H54 (cell line): ENCODE measurements at places on chromosomes 13 and 19.
A peak's percentile ranks its signal among the peaks of the same experiment; 100 is the strongest.

DNA sequence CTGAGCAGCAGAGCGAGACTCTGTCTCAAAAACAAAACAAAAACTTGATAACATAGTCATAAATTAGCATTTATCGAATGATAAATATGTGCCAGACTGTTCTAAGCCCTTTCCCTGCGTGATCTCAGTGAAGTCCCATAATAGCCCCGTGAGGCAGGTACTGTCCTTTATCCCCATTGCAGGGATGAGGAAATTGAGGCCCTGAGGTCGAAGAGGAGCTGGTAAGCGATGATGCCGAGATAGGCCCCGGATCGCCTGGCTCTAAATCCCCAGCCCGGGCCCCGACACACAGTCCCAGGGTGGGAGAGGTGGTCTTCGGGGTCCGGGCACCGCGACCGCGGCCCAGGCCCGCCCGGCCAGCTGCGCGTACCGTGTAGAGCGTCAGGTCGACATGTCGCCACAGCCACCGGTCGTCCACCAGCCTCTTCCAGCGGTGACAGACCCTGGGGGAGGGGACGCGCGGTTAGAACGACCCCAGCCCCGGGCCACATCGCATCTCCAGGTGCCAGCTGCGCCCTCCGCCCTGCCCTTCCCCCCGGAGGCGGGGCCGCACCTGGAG is 625 bp downstream of the FBXL12 start:
- no peak for DNase-seq

DNA sequence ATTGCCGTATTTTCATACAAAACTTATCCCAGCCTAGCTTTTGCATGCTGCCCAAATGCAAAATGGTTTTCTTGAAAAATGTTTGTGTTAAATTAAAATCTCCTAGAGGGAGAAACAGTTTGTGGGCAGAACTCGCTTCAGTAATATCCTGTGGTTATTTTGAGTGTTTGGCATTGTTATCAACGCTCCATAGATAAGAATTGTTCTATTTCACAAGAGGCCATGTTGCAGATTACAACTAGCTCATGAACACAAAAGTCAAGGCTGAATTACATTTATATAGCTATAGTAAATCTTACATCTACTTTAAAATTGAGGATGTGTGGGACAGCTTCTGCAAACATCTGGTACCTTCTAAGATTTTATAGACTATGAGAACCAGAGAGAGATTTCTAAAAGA is 447.9 kb downstream of the DCT start:
- DNase-seq = no peak

DNA sequence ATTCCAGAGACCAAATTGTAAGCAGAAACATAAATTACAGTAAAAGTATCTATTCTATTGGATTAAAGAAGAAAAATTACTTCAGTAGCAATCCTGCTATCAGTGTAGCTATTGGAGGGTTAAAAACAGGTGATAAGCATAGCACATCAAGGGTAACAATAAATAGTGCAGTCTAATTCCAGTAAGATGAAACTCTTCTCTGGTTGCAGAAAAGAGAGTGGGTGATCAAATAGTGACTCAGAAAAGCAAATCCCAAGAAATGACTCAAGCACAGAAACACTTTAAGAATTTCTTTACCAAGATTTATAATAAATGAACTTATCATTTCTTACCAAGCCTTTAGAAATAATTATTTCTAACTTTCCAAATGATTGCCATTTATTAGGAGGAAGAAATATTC is 135.7 kb downstream of the LMO7 start:
- DNase-seq = no peak

DNA sequence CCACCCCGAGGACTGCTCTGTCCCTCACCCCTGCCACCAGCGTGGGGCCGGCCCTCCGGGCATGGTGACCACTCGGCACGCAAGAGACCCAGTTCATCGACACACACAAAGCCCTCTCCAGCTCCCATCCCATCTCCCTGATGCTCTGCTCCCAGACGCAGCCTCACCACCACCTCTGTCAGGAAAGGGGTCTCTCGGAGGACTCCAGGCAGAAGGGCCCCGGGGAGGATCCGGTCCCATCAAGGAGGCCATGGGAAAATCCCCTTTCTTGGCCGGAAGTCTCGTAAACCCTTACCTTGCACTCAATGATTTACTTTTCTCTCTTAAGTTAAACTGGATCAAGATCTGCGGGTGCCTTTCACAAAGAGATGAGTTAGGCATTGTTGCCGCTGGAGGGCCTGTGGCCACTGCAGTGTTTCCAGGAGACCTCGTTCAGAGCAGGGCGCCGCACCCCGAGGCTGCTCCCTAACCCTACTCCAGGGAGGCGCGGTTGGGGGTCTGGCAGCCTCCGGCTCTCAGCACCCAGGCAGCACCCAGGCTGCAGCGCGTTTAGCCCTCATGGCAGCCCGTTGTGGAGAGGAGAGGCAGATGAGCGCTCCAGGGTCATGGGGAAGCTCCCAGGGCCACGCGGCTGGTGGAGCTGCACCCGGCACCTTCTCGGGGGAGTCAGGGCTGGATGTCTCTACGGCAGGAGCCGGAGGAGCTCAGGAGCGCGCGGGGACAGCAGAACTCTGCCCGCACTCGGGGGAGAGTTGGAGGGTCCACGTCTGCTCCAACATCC is 31.0 kb downstream of the C2CD4C start:
- DNase-seq = peak; percentile 40

DNA sequence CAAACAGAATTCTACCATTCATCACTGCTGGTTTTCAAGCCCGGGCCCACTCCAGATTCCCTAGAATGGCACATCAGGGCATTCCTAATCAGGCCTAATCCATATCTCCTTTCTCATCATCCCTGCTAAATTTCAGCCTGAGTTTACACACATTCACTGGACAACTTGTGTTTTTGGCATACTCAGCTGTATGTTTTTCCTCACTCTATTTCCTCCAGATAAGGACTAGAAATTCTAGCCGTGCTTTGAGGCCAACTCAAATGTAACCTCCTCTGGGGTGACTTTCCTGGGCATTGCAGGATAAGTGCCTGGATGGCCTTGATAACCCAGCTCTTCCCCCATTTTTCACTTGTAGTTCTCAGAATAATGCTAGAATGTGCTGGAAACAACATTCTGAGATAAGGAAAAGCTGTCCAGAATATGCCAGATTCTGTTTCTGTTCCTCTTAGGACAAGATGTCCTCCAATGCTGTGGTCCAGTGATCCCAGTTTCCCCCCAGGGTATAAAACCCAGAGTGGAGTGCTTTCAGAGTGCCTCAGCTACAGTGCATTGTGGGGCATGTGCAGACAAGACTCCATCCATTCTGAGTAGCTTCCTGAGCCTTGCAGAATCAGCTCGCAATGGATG is 66.9 kb upstream of the CLDN10 start:
- no peak for DNase-seq

DNA sequence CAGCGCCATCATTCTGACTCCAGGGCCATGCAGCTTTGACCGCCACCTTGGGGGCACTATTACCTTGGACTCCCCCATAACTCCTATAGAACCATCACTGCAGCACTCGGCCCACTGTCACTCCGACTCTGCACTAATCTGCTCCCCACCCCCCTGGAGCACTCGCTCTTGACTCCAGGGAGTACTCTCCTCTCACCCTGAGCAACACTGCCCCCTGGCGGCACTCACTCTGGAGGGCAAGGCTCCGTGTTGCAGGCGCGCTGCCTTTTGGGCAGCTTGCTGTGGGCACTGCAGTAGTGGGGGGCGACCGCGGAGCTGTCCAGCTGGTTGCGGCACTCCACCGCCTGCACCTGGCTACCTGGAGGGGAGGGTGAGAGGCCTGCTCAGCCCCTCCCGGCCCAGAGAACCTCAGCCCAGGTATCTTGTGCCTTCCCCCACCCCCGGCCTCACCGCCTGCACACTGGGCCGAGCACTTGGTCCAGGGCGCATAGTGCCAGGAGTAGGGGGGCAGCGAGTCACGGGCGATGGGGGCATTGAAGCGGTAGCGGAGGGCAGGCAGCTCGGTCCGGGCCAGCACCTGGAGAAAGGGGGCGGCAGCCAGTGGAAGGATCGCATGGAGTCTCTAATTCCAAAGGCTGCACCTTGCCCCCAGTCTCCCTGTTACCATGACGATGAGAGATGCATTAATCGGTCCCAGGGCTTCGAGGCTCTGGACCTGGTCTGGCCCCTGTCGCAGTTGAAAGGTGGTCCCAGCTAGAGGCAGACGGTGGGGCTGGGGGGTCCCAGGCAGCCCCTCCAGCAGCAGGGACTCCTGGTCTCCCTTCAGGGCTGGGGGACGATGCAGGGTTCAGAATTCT is 8.9 kb upstream of the MYO1F start:
- peak; percentile 58 for DNase-seq

- DNase-seq = no peak
Observed at GRCh38 chr13:39904959-39905358, 249.5 kb downstream of the COG6 start.

DNA sequence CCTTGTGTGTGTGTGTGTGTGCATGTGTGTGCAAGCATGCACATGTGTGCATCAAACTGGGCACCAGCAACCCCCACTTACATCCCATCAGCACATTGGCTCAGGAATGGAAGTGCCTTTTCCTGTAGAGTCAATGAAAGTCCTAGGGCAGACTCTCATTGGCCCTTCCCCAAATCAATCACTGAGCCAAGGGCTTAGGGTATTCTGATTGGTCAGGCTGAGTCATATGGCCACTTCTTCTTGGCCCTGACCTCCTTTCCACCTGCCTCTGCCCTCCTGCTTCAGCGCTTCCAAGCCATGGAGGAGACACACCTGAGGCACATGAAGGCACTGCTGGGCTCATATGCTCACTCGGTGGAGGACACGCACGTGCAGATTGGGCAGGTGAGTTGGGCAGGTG is 20.9 kb downstream of the FCHO1 start:
- no peak for DNase-seq

DNA sequence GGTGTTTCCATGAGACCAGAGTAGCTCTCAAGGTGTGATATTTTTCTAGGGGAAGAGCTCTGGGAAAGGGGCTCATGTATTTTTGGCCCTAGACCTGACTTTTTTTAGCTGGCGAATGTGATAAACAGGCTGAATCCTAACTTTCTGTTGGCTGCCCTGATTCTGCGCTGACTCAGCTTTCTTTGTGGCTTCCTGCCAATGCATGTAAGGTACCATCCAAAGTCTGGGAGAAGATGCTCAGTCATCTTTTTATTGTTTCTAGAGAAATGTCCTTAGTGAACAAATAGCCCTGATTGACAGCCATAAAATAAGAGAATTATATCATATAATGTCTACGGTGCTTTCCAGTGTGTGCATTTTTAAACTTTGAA is 113.6 kb upstream of the MBNL2 start:
- DNase-seq = peak; percentile 37

DNA sequence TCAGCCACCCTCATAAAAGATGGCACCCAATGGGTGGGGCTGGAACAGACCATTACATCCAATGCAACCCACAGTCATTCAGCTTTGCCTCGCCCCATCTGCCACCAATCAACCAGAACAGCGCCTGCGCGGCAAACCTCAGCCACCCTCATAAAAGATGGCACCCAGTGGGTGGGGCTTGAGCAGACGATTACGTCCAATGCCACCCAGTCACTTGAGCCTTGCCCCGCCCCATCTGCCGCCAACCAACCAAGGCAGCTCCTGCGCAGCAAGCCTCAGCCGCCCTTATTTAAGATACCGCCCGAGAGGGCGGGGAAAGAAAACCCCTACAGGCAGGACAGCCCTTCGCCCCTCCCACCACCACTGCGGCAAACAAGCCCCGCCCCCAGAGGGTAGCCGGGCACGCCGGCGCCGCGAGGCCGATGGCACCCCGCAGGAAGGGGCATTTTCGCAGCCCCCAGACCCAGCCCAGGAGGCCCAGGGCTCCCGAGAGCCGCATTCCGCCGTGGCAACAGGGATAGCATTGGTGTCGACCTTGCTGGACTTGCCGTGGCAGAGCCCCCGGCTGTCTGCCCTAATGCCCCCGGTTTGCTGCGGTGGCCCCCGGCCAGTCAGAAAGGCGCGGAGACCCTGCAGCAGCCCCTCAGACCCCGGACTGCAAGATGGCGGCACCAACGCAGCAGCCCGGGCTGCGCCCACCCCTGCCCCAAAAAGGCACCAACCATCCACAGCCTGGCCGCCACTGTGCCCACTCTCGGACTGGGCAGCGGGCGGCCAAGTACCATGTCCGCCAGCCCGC is 675 bp downstream of the PEG3 start:
- no peak for DNase-seq

GRCh38 chr13:110116072-110116487 is 190.9 kb downstream of the COL4A1 start:
- DNase-seq = peak; percentile 65

DNA sequence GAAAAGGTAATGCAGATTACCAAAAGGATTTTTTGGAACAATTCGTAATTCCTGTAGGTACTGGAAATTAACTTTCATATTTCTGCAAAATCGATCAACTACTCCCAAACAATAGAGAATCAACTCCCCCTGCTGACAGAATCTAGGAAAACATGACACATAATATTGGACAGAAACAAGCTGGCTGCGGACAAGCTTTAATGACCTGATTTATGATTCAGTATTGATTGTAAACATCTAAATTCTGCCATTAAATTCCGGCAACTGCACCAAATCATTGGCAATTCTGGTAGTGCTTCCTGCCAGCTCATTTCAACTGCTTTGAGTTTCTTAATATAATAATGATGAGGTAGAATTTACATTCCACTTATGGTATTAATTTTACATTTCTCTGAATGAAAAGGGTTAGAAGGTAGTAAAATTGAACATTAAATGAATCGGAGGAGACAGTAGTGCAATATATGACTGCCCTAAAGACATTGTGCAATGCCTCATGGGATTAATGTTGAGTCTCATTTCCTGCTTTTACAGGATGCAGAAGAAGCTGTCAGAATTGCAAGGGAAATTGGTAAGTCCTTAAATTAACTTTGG is 146.5 kb downstream of the PCCA start:
- peak; percentile 46 for DNase-seq

GRCh38 chr13:50070186-50070585 is 54.9 kb downstream of the KCNRG start:
- DNase-seq = no peak

DNA sequence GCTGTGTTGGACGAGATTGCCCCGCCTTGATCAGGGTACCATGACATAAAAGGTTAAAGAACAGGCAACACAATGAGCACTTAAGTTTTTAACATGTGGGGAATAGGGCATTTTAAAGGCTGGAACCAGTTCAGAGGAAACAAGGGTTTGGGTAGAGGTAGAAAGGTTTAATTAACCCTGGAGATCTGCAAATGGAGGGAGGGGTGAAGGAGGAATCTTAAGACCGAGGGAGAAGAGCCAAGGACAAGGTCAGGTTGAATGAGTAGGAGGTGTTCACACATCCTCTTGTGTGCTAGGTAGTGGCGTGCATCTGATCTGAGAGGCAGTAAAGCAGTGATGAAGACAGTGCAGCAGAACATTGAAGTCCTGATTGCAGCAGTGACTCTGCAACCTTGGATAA is 28.5 kb downstream of the SKA3 start:
- no peak for DNase-seq

GRCh38 chr19:46944918-46945628 is 74.6 kb upstream of the NPAS1 start:
- no peak for DNase-seq

- DNase-seq = no peak
Observed at GRCh38 chr13:26202365-26202972, 19.6 kb downstream of the RNF6 start.

DNA sequence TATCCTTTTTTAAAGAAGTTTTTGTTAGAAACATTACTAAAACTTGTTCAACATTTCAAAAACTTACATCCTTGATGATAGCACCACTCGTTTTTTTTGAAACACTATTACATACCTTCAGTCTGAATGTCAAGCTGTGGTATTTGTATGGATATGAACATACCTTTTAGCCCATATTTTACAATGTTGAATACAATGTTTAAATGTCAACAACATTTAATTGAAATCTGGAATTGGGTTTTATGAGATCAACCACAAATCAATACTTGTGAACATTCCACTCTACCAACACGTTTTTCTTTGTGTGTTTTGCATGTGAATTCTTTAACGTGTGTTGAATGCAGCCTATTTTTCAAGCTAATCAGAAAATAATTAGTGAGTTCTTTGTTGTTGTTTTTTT is 4.7 kb downstream of the SERP2 start:
- no peak for DNase-seq
